Activated CD8-positive, alpha-beta T cell treated with anti-CD3 and anti-CD28 coated beads for 36 hours (primary cell): ENCODE measurements at places on chromosomes 11 and 22. TPM values are rescaled to one million over a fixed set of nuclear protein-coding genes. Genes with fewer than 3 reads are reported as not detected.
A peak's percentile ranks its signal among the peaks of the same experiment; 100 is the strongest.

Gene TSPAN18
- 0.92 TPM for total RNA-seq

Gene CCND1
- total RNA-seq, result 3.3 TPM

Gene OR51B4
- total RNA-seq, result not detected

- no peak overlapping the region for H3K4me3 ChIP-seq
- H3K27ac ChIP-seq, result no peak overlapping the region
- H3K36me3 ChIP-seq, result peaks cover 14% of the 10 kb centered on the region
- H3K4me1 ChIP-seq, result peaks cover 30% of the 10 kb centered on the region
- DNase-seq, result no peak
Observed at GRCh38 chr11:35057926-35058668, 80.9 kb upstream of the CD44 start.

DNA sequence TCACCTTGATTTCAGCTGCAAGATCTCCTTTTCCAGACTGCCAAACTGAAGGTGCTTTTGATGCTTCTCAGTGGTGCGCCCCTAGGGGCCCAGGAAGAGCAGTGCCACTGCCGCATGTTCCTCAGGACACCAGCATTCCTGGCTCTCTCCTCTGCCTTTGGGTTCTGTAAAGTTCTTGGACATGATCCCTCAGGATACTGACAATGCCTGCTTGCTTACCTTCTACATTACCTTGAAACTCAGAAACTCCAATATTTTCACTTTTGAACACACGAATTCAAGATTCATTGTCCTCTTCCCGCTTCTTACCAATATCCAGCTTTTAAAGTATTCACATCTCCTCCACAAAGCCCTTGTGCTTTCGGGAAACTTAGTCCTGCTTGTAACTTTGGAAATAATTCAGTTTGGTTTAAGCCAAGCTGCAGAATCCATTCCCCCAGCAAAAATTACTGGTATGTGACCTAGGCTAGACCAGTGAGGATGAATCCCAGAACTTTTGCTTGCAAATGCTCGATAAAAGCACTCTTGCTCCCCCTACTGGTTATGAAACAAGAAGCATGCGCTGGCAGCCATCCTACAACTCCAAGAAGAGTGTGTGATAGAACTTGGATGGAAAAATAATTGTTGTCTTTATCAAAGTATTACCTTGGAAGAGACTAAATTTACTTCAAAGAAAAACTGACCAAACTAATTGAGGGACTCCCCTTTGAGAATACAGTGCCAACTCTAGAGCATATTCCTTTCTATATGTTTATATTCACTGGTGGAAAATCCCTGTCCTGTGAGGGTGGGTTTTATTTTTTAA lies 16.5 kb upstream of the OR5B21 start:
- peaks cover 62% of the 10 kb centered on the region for H3K4me1 ChIP-seq
- no peaks in the 10 kb centered on the region for H3K27me3 ChIP-seq
- peak overlapping the region; percentile 72 for H3K4me3 ChIP-seq
- H3K27ac ChIP-seq, result peak overlapping the region; percentile 96
- DNase-seq, result peak; percentile 61
- H3K36me3 ChIP-seq, result peaks cover 29% of the 10 kb centered on the region

DNA sequence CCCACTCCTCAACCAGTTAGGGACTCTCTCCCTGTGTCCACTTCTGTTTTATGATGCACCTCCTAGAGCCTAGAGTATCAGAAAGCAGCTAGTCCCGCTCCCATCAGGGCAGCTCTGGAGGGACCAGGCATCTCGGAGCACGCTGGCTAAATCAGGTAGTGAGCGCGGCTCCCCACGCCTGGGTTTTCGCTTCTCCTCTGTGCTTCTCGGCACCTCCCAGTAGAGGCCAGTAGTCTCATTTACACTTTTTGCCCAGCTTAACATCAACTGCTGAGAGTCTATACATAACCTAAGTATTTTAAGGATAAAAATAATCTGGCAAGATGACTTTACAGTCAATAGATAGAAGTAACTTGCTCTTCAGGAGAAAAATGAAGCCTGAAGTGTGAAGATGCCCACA lies 473.8 kb downstream of the OPCML start:
- H3K27me3 ChIP-seq, result peaks cover 5% of the 10 kb centered on the region
- no peaks in the 10 kb centered on the region for H3K36me3 ChIP-seq
- no peak overlapping the region for H3K27ac ChIP-seq
- no peak overlapping the region for H3K4me3 ChIP-seq
- H3K4me1 ChIP-seq, result no peaks in the 10 kb centered on the region
- no peak for DNase-seq
